Neural cell (in vitro differentiated cells): ENCODE measurements at places on chromosomes 13 and 19. TPM values are rescaled to one million over a fixed set of nuclear protein-coding genes. Genes with fewer than 3 reads are reported as not detected.

Gene ATP4B
- 0.52 TPM in 1 of 2 replicates, not detected in the other for polyA plus RNA-seq

Gene SYNE4
- polyA plus RNA-seq, result 0.16 and 0.19 TPM in 2 replicates

Gene OR10H1
- polyA plus RNA-seq, result not detected in 2 replicates

Gene TMEM143
- 4.2 and 11.7 TPM in 2 replicates for polyA plus RNA-seq

Gene RASL11A
- polyA plus RNA-seq, result 1.7 and 4.5 TPM in 2 replicates

Gene ERICH6B
- polyA plus RNA-seq, result not detected in 2 replicates

Gene PROSER1
- polyA plus RNA-seq, result 28.2 and 38.2 TPM in 2 replicates

Gene OR7A5
- not detected in 2 replicates for polyA plus RNA-seq

Gene ZNF431
- 14.0 and 16.3 TPM in 2 replicates for polyA plus RNA-seq

Gene R3HDM4
- polyA plus RNA-seq, result 51.2 and 71.8 TPM in 2 replicates

Gene GPR183
- not detected in 2 replicates for polyA plus RNA-seq

Gene LILRA5
- not detected in 2 replicates for polyA plus RNA-seq

Gene OLFM2
- polyA plus RNA-seq, result 68.6 and 75.7 TPM in 2 replicates

Gene ZNF665
- polyA plus RNA-seq, result 2.6 and 2.8 TPM in 2 replicates

Gene ENOX1
- 42.6 and 43.7 TPM in 2 replicates for polyA plus RNA-seq

Gene LYL1
- polyA plus RNA-seq, result not detected in 2 replicates

Gene EHD2
- polyA plus RNA-seq, result not detected in 2 replicates

Gene ATXN8OS
- 0.33 TPM in 1 of 2 replicates, not detected in the other for polyA plus RNA-seq

Gene NECTIN2
- 33.2 and 43.5 TPM in 2 replicates for polyA plus RNA-seq

Gene CRX
- polyA plus RNA-seq, result not detected in 2 replicates

Gene GJB2
- not detected in 2 replicates for polyA plus RNA-seq

Gene APLP1
- polyA plus RNA-seq, result 390 and 407 TPM in 2 replicates

Gene KLHL1
- 15.0 and 15.5 TPM in 2 replicates for polyA plus RNA-seq

Gene GPI
- 113 and 124 TPM in 2 replicates for polyA plus RNA-seq

Gene ZNF560
- 0.52 and 0.61 TPM in 2 replicates for polyA plus RNA-seq

Gene EDDM13
- not detected in 2 replicates for polyA plus RNA-seq

Gene CYP4F11
- not detected in 2 replicates for polyA plus RNA-seq

Gene PDX1
- polyA plus RNA-seq, result not detected in 2 replicates

Gene TMEM272
- 0.76 and 0.77 TPM in 2 replicates for polyA plus RNA-seq

Gene PVR
- polyA plus RNA-seq, result 19.1 and 23.1 TPM in 2 replicates

Gene PLK5
- polyA plus RNA-seq, result 3.6 and 7.1 TPM in 2 replicates

Gene ZNF585A
- 25.7 and 26.3 TPM in 2 replicates for polyA plus RNA-seq

Gene SWSAP1
- 2.1 and 2.4 TPM in 2 replicates for polyA plus RNA-seq

Gene MCOLN1
- 16.9 and 20.6 TPM in 2 replicates for polyA plus RNA-seq

Gene ODAD3
- polyA plus RNA-seq, result 3.4 and 5.4 TPM in 2 replicates

Gene MIER2
- 13.9 and 16.0 TPM in 2 replicates for polyA plus RNA-seq

Gene ZNF628
- polyA plus RNA-seq, result 0.37 and 0.68 TPM in 2 replicates

Gene NKPD1
- polyA plus RNA-seq, result 1.6 and 2.8 TPM in 2 replicates

Gene CLEC17A
- polyA plus RNA-seq, result not detected in 2 replicates

Gene SELENOV
- polyA plus RNA-seq, result 1.3 TPM in 1 of 2 replicates, not detected in the other

Gene RFPL4AL1
- polyA plus RNA-seq, result not detected in 2 replicates

Gene NLRP5
- not detected in 2 replicates for polyA plus RNA-seq

Gene ZBTB45
- 5.5 and 6.8 TPM in 2 replicates for polyA plus RNA-seq

Gene FARP1
- 19.7 and 27.9 TPM in 2 replicates for polyA plus RNA-seq

Gene CRB3
- 0.43 TPM in 1 of 2 replicates, not detected in the other for polyA plus RNA-seq

Gene SLC6A16
- not detected in 2 replicates for polyA plus RNA-seq

Gene PEX11G
- polyA plus RNA-seq, result 1.2 and 1.3 TPM in 2 replicates

Gene STX10
- polyA plus RNA-seq, result 157 and 191 TPM in 2 replicates

Gene EFNB2
- polyA plus RNA-seq, result 52.0 and 53.1 TPM in 2 replicates

Gene ZNF44
- polyA plus RNA-seq, result 14.7 and 19.2 TPM in 2 replicates

Gene DHDH
- polyA plus RNA-seq, result 1.4 and 4.8 TPM in 2 replicates

Gene ZNF709
- polyA plus RNA-seq, result 16.1 and 17.4 TPM in 2 replicates

Gene TEX26
- not detected in 2 replicates for polyA plus RNA-seq
